ENCODE measurements at places on chromosomes 7 and 10. TPM values are rescaled to one million over a fixed set of nuclear protein-coding genes. Genes with fewer than 3 reads are reported as not detected.

- H3K4me1 ChIP-seq, result peaks cover 4% of the 10 kb centered on the region
- no peaks in the 10 kb centered on the region for H3K36me3 ChIP-seq
- H3K4me3 ChIP-seq, result no peak overlapping the region
- DNase-seq, result no peak
Observed at GRCh38 chr7:50957431-50957830, 174.7 kb upstream of the GRB10 start.

DNA sequence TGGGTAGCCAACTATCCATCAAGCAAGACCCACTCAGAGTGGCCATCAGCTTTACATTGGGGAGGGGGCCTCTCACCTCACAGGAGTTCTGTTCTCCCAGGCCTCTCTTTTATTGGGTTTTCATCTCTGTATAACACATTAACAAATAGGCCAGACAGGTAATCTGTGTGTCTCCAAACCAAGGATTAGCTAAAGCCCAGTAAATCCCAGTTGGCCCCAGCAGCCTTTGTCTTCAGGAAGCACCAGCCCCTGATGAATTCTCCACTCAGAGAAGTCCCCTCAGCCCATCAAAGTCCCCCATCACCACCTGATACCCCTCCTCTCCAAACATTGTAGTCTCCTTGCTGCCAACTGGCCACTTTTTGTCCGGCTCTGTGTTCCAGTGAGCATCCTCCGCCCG lies 16.9 kb upstream of the SLF2 start:
- no peak for DNase-seq
- H3K27ac ChIP-seq, result no peak overlapping the region
- H3K27me3 ChIP-seq, result peaks cover 3% of the 10 kb centered on the region
- no peaks in the 10 kb centered on the region for H3K4me1 ChIP-seq
- H3K36me3 ChIP-seq, result no peaks in the 10 kb centered on the region

- no peaks in the 10 kb centered on the region for H3K4me1 ChIP-seq
- H3K4me3 ChIP-seq, result no peak overlapping the region
- H3K27ac ChIP-seq, result no peak overlapping the region
- DNase-seq, result no peak
- H3K27me3 ChIP-seq, result no peaks in the 10 kb centered on the region
Observed at GRCh38 chr7:143411976-143412708, 3.5 kb upstream of the EPHA1 start.

Gene HOXA10
- 34.3 TPM for total RNA-seq

DNA sequence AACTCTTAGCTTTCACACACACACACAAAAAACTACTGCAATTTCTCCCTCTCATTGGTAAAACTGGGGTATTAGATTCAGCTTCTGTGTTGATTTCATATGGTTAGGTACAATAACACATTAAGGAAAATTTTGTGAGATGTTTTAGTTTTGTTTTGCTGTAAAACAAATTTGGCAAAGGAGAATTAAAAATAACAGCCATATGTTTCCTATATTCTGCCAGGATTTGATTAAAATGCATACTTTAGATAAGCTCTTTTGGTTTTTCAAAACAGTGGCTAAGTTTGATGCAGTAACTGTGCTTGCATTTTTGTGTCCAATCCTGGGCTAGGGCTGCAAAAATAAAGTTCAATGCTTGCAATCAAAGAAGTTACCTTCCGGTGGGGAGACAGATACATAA lies 126.3 kb downstream of the CALCR start:
- no peak for DNase-seq
- no peak overlapping the region for H3K27ac ChIP-seq
- H3K27me3 ChIP-seq, result no peaks in the 10 kb centered on the region
- no peaks in the 10 kb centered on the region for H3K4me1 ChIP-seq
- H3K36me3 ChIP-seq, result no peaks in the 10 kb centered on the region

- no peak overlapping the region for H3K27ac ChIP-seq
- H3K4me1 ChIP-seq, result peaks cover 11% of the 10 kb centered on the region
- no peak for DNase-seq
- H3K27me3 ChIP-seq, result no peaks in the 10 kb centered on the region
- no peaks in the 10 kb centered on the region for H3K36me3 ChIP-seq
Observed at GRCh38 chr10:44466236-44466635, 81.3 kb upstream of the CXCL12 start.

GRCh38 chr10:3783682-3784432 lies 1.2 kb downstream of the KLF6 start:
- peaks cover 34% of the 10 kb centered on the region for H3K36me3 ChIP-seq
- DNase-seq, result peak; percentile 91
- peak overlapping the region; percentile 100 for H3K27ac ChIP-seq
- no peaks in the 10 kb centered on the region for H3K27me3 ChIP-seq

Gene OPN1SW
- not detected for total RNA-seq

Measured in psoas muscle (tissue), 8 donors.